ENCODE measurements at places on chromosomes 13 and 19.

- DNase-seq, result no peak
Measured at GRCh38 chr13:48559638-48560320, 26.9 kb upstream of the RCBTB2 start.

DNA sequence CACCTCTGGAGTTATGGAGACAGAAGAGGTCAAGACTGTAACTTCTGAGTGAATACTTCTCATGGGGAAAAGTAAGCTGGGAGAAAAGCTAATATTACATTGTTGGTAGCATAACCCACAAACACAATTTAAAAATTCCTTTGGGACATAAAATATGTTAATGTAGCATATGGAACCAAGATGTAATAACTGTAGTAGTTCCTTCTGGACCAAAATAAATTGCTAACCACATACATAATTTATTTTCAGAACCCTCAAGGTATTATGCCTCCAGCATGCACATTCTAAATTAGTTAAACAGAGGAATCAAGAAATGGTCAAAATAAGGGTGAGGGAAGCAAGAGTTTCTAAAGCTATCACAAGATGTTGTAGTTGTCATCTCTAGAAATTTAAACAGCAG, 4.8 kb upstream of the RNF17 start:
- no peak for DNase-seq

DNA sequence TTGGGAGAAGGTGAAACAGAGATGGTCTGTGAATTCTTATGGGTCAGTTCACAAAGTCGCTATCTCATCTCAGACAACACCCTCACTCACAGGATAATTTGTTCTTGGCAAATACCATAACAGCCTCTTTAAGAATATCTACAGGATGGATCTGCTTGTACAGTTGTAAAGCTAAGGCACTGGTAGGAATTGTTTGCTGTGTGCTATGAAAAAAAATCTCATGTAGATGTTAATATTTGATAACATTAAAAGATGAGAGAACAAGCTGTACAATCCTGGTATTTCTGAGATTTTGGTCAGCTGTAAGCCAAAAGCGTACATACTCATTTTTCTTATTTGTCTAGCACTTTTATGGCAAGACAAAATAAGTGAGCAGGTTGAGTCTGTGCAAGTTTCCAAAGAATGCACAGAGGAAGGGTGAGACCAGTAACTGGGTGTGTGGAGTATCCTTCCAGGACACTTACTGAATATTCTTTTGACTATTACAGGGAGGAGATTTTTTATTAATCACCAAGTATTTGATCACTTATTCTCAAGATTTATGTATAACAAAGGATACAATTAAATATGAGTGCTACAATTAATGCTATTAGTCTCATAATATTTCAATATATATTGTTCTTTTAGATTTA, 814.5 kb upstream of the MIR17HG start:
- no peak for DNase-seq

GRCh38 chr13:49436890-49437289, 7.0 kb downstream of the CAB39L start:
- no peak for DNase-seq

GRCh38 chr13:105763851-105764250, 771.6 kb downstream of the EFNB2 start:
- DNase-seq, result no peak

GRCh38 chr13:93226623-93227279, at the start of gene GPC6:
GPC6 (plus strand) TSS chr13:93226807.
- DNase-seq, result no peak

GRCh38 chr19:20318616-20319015, 151.6 kb downstream of the ZNF486 start:
- no peak for DNase-seq

GRCh38 chr13:25541434-25542123, 169.8 kb downstream of the ATP8A2 start:
- DNase-seq, result no peak

- no peak for DNase-seq
Measured at GRCh38 chr13:38213314-38213713, 136.3 kb upstream of the UFM1 start.

DNA sequence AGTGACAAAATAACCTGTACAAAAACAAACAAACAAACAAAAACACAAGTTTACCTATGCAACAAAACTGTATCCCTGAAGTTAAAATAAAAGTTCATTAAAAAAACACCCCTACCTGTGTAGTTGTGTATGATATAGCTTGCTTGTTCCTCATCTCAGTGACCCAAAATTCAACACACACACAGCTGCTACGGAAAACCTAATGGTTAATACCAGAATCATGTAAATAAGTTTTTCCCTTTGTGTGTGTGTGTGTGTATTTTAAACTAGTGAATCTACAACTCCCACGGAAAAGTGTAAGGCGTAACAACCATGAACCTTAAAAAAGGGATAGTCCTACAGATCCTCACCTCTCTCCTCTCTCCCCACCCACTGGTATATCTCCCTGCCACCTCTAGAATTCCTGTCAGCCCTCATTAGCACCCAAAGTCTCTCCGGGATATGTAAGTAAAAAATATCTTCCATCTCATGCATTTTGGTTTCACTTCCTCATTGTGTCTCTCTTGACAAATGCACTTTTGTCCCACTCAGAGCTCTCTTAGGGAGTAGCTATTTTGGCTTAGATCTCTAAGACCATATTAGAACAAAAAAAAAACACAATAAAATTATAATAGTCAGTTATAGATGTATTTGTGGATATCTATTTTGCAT, 2236.5 kb downstream of the PCDH9 start:
- DNase-seq, result no peak

DNA sequence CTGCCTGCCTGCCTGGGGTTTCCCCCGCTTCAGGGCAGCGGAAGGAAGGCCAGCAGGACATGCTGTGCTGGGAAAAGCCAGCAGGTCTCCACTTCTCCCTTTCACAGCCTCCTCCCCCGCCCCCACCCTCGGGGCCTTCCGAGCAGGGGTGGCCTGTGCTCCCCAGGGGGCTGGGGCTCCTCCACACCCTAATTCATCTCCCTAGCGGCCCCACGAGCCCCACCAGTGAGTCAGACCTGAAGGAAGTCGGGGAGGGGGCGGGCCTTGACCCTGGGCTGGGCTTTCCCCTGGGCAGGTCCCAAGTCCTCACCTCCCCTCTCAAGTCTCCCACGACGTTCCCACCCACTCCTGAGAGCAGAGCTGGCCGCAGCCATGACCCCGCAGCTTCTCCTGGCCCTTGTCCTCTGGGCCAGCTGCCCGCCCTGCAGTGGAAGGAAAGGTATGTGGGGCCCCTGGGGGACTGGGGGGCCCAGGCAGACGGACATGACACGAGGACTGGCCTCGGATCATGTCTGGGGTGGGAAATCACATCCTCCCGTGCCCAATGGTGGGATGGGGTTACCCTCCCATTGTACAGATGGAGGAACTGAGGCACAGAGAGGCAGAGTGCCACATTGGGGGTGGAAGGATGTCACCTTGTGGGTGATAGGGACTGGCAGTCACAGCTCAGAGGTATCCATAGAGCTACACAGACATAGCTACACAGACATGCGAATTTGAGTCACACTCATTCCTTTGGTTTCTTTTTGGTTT, at the start of gene EBI3:
Gene EBI3, plus strand, starts transcription at position 345 of the 753 bp plus-strand sequence. Its CDS starts 28 bp downstream, at position 373.
- DNase-seq, result peak; percentile 84

- DNase-seq, result no peak
Measured at GRCh38 chr19:32066056-32066455, 279.4 kb upstream of the ZNF507 start.

- no peak for DNase-seq
Measured at GRCh38 chr19:53102756-53103233, 427 bp downstream of the ZNF160 start.

GRCh38 chr19:40745402-40745780, 4.9 kb downstream of the ACTMAP start:
- DNase-seq, result no peak
